Vagina (tissue), 2 donors: ENCODE measurements at places on chromosomes 1 and 21. TPM values are rescaled to one million over a fixed set of nuclear protein-coding genes. Genes with fewer than 3 reads are reported as not detected.

Gene IFNLR1
- 1.7 TPM for total RNA-seq

Gene C1orf226
- total RNA-seq, result 2.7 TPM

Gene EXO1
- 10.6 TPM for total RNA-seq

Gene AMY1B
- not detected for total RNA-seq

Gene SAMD11
- 33.9 TPM for total RNA-seq

Gene MFAP2
- 51.1 TPM for total RNA-seq

Gene TLR5
- total RNA-seq, result 15.2 TPM

Gene ARHGEF19
- total RNA-seq, result 19.4 TPM

Gene SLC39A1
- 77.8 TPM for total RNA-seq

Gene CHI3L2
- 5.6 TPM for total RNA-seq

Gene ICOSLG
- 6.4 TPM for total RNA-seq

Gene EGLN1
- total RNA-seq, result 26.3 TPM

Gene PADI4
- total RNA-seq, result 0.74 TPM

Gene PTCH2
- 0.98 TPM for total RNA-seq

Gene PRKAA2
- 3.7 TPM for total RNA-seq

Gene SLC45A3
- 0.25 TPM for total RNA-seq

Gene FNBP1L
- total RNA-seq, result 16.9 TPM
